ENCODE measurements at places on chromosomes 2 and 18.

GRCh38 chr2:161994761-161995520 is 79.1 kb downstream of the DPP4 start:
- DNase-seq, result no peak

DNA sequence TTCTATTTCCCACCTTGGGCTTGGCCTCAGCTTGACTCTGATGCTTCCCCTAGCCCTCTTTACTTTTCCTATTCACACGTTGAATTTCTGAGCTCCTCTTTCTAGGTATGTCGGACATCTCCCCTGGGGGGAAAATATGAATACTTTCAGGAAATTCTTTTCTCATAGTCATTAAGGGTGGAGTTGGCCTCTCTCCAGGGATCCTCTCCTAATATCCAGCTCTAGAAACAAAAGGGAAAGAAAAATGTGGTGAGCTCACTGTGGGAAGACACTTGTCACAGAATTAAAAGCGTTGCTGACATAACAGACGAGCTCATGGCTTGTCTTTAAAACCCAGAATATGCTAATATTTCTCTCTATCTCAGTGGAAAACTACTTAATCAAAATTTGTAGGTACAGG is 132.7 kb upstream of the MEX3C start:
- no peak for DNase-seq

- DNase-seq, result peak; percentile 83
Observed at GRCh38 chr2:30208453-30208852, 22.9 kb upstream of the LBH start.

- no peak for DNase-seq
Observed at GRCh38 chr2:101830146-101830545, 132.6 kb downstream of the MAP4K4 start.

- no peak for DNase-seq
Observed at GRCh38 chr2:72032481-72033041, 115.1 kb downstream of the CYP26B1 start.

- no peak for DNase-seq
Observed at GRCh38 chr2:85414761-85415553, 3.6 kb upstream of the SH2D6 start.

DNA sequence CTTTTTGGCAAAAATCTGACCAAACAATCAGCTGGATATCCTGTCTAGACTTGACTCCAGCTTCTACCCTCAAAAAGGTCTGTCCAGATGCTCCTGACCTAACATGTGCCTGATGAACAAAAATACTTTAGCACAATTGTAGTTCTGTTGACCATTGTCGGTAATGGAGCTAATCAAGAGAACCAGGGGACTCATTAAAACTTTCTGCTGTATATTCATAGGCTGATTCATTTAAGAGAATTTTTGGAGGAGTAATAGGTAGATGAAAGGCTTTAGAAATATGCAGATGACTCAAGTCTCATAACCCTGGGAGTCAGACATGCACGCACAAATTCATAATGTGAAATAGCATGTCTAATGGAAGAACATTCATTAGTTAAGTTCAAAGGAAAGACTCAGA is 514.2 kb downstream of the TXNL1 start:
- peak; percentile 96 for DNase-seq

DNA sequence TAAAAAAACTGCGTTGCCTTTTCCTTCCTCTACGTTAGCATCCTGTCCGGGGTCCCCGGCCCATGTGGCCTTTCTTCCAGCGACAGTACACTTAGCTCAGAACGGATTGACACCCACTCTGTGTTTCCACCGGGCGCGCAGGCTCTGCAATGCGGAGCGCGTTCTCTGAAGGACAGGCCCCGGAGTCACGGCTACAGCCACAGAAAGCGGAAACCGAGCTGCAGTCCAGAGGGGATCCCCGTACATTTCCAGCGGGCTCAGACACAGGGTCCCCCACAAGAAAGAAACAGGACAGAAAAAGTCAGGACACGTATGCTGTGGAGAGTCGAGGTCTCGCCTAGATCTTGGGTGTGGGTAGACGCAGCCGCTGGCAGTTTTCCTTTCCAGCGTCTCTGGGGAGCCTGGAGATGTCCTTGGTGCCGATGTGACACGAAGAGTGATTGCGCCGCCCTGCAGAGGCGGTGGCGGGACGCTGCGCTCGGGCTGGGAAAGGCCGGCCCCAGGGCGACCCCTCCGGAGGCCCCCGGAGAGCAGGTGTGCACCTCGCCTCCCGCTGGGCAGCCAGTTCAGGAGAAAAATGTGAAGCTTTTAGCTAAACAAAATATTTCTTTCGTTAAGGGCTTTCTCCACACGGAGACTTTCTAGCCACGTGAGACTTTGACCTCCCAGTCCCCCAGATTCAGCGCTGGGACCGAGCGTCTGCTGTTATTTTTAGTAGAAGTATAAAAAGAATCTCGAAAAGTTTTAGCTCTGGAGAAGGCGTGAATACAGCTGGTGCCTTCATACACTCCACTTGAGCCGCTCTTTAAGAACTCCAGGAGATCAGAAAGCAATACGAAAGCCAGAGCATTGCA is 1.3 kb upstream of the ACKR3 start:
- DNase-seq, result peak; percentile 24

- peak; percentile 1 for DNase-seq
Observed at GRCh38 chr2:170377500-170378207, 199.7 kb downstream of the MYO3B start.

GRCh38 chr2:174334781-174335251 is at the start of gene SP9:
SP9 (plus strand) TSS chr2:174334954; CDS start chr2:174335093, 139 bp downstream.
- peak; percentile 42 for DNase-seq

DNA sequence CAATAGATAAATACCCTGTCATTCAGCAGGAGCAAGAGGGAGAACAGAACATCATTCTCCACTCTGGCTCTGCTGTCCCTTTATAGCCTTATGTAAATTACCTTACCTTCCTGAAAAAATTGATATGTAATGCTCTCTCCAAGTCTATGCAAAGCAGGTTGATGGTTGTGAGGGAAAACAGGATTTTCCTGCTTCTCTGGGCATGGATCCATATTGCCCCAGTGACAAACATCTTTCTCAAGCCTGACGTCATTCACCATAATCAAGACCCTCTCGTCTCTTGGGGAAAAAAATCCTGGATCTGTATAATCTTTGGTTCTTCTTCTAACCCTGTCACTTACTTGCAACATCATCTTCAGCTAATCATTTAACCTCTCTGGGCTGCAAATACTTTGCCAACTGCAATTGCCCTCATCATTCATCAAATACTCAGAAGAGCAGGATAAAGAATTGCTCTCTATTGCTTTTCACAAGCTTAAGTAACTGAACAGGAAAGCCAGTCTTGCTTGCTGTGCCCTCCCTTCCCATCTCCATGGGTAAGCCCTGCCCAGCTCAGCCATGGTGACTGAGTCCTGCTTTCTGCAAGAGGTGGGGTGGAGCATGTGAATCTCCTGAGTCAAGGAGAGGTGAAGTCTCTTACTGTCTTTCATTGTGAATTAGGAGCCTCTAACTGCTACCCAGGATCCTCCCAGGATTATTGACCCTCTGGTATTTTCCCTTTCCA is 123.7 kb upstream of the KLF7 start:
- no peak for DNase-seq

DNA sequence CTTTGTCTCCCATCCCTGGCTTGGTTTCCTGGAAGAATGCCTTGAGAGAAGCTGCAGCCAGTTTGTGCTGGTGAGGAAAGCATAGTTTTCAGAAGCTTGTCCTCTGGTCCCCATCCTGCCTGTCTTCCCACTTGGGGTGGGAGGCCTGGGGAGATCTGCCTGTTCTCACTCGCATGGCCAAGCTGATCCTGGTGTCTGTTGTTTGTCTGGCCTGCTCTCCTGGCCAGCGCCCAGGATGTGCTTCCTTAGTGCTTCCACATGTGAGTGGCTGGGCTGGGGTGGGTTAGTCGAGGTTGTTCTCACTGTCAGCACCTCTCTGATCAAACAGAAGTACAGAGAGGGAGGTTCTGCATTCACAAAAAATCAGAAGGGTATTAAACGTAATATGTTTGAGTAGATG is 49.5 kb downstream of the PTPRM start:
- DNase-seq, result peak; percentile 73

DNA sequence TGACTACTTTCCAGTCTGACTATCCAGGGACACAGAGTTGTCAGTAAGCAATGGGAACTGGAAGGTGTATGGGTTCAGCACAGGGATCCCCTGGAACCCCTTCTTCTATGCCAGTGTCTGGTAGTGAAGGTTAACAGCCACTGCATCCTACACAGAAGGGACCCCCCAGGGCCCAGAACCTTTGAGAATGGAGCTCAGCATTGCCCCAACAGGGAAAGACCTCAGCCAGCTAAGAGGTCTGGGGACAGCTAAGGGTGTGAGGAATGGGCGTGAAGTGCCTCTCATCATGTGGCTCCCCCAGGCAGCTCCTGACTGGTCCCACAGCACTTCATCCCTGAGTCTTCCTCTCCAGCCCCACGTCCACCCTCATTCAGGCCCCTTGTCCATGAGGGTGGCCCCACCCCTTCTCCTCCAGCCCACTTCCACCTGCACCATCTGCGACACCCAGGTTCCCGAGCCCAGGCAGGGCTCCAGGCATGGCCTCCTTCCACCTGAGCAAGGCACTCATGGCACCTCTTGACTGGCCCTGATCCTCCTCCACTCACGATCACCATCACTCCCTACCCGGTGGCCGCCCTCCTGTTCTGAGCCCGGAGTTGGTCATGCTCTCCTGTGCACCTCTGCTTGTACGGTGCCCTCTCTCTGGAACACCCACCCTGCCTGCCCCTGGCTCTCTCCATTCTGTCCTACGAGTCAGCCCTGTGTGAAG is 77.1 kb downstream of the SFXN5 start:
- no peak for DNase-seq

DNA sequence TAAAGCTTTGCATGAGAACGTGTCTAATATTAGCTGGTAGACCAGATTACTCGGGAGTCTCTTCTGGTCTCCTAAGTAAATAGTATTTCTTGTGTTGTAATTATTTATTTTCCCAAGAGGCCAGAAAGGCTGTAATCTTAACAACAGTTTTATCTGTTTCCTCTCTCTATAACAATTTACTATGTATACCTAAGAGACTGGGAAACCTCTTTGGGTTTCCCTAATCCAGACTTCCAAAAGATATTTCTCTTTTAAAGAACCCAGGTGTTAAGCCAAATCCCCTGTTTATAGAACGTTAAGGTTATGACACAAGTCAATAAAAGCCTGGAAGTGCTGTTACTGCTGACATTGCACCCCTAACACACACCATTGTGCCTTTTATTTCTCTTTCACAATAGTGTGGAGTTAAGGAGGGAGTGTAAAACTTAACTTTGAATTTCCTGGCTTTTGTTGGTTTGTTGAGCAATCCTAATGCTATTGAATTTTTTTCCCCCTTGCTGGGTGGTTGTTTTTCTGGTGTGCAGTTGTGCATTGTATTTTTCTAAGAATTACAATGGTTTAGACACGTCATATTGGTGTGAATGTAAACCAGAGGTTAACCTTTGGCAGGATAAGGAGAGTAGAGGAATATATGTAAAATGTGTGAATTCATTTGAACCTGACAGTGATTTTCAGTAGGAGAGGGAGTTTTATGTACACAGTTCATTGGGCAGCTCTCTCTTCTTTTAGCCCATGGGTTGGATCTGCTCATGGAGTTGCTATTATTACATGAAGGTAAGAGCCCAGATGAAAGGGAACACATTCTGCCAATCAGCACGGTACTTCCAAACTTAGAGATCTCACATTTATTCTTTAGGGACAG is 192.8 kb downstream of the MTX2 start:
- peak; percentile 10 for DNase-seq

DNA sequence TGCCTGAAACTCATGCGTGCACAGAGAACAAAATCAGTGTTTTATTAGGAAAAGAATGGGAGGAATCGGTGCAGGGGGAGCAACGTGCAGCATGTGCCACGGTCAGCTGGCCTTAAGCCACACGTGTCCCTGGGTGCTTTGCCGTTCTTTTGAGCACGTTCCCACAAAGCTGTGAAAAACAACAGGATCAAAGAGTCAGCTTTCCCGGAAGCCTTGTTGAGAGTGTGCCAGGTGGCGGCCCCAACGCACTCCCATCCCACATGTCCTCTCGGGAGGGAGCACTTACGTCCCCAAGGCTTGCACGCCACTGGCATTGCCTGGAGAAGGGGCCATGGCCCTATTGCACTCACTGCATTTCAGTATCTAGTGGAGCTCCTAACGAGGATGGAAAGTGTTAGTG is 511.2 kb downstream of the EIPR1 start:
- DNase-seq, result no peak

DNA sequence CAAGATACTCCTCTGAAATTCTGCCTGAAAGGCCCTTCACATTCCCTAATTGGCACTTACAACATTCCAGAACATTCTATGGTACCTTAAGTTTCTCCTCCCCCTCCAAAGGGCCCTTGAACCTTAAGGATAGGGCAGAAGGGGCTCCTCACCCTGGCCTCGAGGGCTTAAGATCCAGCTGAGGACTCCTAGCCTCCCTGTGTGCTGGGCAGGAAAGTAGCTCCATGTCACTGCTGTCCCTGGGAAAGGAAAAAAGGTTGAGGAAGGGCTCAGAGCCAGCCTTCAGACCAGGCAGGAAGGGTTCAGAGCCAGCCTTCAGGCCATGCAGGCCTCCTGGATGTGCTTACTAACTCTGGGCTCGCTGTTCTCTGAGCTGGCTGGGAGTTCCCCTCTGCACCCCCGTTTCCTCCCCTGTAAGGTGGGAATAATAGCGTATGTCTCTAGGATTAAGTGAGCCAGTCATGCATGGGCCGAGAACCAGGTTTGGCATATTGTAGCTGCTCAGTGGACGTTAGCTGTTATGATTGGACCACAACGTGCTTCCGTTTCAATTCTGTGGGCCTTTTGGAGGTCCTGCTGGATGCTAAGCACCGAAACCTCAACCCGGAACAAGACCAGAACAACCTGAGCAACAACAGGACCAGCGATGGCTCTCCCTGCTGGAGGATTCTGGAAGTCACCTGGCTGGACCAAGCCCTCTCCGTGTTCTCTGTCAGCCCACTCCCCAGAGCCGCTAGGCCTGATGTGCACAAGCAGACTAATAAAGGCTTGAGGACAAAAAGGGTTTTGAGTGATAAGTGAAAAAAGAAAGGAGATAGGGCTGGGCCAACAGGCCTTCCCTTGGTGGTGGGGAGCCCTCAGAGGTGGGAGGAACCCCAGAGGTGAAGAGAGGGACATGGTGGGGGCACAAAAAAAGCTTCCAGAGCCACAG is 1.0 kb upstream of the B3GNT7 start:
- DNase-seq, result no peak

- DNase-seq, result no peak
Observed at GRCh38 chr2:112604952-112605351, 20.5 kb downstream of the CHCHD5 start.

DNA sequence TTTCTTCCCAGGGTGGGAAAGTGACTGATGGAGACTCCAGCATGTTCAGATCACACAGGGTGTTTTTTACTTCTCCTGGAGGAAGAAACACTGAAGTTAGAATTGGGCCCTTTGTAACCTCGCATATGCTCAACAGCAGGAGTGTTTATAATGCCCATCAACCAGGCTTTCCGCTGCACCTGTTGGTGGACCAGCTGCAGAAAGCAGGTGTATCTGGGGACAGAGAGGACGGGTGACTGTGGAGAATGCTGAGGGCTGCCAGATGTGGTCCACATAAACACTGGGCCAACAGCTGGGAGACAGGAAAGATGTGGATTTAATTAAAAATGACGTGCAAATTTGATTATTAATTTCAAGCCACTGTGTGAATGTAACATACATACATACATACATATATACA is 335.5 kb upstream of the SPRED2 start:
- DNase-seq, result no peak

GRCh38 chr2:89848763-89849368 is 1157.4 kb downstream of the RPIA start:
- DNase-seq, result no peak

All from EH (cell line).